WTC11 (cell line): ENCODE measurements at places on chromosomes 2 and 18.
A peak's percentile ranks its signal among the peaks of the same experiment; 100 is the strongest.

- no peak for DNase-seq
Measured at GRCh38 chr2:48927355-48927754, 171.8 kb upstream of the LHCGR start.

DNA sequence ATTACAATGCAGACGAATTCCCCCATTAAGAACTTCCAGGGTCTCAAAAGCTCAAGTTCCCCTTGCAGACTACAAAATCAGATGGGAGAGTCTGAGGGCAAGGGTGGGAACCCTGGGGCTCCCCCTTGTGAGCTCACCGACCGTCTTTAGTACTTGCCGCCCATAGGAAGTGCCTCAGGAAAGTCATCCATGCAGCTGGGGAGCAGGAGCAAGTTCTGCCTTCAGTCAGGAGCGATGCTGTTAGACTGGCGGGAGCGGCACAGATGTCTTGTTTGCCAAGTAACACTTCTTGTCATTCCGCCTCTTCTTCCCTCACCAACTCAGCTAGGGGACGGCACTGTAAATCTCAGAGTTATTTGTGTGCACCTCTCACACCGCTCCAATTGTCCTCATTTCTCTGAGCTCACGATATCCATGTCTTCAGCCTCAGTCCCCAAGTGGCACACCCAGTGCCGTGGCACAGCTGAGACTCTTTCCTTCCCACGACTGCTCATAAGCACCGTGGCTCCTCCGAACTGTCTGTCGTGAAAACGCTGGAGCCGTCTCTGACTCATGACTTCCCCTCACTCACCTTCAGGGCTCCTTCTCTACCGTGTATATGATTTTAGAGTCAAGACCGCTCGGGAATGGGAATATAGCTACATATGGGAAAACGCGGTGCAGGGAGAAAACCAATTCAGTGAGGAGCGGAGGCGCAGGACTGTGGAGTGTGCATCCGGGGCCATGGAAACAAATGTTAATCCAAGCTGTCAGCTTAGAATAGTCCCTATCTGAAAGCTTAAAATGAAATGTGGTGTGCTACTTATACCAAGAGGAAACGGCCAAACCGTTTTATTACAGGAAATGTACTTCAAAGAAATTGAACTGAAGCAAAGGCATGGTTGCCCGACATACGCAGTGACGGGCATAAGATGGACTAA is 34.0 kb downstream of the UXS1 start:
- no peak for DNase-seq

DNA sequence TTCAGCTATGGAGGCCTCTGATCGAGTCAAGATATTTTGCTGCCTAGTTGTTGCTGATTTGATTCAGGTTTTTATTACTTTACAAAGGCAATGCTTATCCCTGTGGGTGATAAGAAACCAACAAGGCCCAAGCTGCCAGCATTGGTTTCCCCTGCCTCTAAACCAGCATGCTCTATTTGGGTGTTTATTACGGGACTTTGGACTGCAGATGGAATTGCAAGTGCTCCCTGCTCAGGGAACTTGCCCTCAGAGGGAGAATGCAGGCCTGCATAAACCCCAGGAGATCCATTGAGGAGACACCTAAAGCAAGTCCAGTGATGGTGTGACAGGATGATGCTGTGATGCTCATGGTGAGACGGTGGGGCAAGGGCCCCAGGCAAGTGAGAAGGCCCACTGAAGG is 172.1 kb downstream of the VAPA start:
- no peak for DNase-seq

DNA sequence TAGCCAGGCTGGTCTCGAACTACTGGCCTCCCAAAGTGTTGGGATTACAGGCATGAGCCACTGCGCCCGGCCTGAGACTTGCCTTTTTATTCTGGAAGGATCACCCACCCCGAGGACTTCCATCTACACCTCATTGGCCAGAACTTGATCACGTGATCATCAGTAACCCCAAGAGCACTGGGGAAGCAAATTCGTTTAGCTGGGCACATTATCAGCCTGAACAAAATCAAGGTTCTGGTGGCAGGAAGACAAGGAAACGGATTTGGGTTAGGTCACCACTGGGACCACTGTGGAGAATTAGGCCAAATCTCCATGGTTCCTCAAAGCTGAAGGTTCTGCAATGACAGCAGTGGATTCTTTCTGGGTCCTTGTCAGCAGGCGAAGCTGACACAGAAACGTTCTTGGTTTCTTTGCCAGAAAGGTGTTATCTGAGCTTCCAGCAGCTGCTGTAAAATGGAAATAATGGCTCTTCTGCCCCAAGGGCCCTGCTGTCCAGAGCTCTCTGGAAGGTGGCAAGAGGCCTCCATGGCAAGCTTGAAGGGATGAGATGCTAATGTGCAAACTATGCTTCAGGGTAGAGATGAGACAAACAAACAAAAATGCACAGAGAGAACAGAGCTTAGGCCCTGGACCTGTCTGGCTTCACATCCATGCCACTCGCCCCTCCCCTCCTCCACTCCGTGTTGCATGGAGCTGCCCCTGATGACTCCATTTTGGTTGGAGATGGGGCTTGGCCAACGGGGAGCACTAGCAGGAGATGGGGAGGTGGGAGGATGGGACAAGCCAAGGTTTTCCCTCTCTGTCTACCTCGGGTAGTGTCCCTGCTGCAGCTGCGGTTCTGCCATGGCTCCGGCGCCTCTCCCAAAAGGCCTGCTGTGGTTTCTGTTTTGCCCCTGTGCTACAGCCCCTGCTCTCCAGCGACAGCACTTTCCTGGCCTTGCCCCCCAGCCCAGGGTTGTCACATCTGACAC is 28.4 kb downstream of the TMEM177 start:
- no peak for DNase-seq

DNA sequence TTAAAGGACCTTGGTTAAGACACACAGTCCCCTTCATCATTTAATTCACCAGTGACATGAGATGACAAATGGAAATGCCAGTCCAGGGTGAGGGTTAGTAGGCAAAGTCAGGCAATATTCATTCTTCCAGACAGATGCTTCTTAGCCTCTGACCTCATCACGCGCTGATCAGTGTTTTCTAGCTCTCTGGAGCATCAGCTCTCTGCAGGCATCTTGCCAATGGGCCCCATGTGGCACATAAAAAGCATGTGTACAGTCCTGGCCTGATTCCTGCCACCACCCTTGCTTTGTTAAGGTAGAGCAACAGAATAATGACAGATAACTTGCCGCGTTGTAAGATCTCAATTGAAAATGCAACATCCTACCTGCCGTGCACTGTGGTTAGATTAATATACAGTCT is 20.3 kb upstream of the NPAS2 start:
- no peak for DNase-seq

GRCh38 chr18:62928326-62928725 is 213.0 kb downstream of the PHLPP1 start:
- DNase-seq = no peak

GRCh38 chr2:218896501-218897393 is 16.1 kb downstream of the WNT10A start:
- DNase-seq = no peak

DNA sequence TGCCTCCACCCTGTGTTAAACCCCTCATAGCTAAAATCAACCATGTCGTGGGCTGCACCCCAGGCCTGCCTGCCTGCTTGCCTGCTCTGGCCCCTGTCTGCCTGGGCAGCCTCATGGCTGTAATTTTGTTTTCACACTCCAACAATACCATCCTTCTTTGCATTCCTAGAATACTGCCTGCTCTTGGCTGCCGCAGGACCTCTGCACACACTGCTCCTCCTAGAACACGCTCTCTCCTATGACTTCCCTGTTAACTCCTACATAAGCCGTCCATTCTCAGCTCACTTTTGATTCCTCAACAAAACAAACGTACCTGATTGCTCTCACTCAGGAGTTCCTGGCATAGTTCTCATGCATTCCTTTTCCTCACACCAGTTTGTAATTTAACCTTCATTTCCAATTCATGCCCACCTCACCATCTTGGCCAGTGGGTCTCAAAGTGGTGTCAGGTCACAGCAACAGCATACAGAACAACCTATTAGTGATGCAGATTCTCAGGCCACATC is 2.5 kb downstream of the UXS1 start:
- DNase-seq = no peak

DNA sequence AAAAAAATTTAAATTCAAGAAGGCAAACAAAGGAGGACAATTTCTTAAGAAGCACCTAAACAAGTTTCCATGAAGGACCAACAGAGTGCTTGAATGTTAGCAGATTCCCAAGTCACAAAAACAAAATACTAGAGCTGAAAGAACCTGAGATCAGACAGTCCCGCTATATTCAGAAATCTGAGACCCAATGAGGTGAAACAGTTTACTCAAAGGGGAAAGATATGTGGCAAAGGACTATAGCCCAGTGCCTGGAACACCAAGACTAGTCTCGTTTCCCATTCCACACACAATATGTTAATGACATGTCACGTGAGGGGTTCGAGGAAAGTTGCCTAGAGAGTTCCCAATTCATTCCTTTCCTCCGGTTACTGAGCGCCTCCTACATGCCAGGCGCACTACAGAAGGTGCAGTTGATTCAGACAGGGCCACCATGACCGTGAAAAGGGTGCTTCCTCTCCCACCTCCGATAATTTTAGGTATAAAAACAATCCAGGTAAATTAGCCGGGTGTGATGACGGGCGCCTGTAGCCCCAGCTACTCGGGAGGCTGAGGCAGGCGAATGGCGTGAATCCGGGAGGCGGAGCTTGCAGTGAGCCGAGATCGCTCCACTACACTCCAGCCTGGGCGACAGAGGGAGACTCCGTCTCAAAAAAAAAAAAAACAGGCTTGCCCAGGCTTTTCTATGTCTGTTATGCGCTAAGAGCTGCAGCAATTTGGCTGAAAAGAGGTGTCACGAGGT is 617 bp downstream of the SRBD1 start:
- peak; percentile 24 for DNase-seq
